ENCODE measurements at places on chromosomes 5 and 9. TPM values are rescaled to one million over a fixed set of nuclear protein-coding genes. Genes with fewer than 3 reads are reported as not detected.

DNA sequence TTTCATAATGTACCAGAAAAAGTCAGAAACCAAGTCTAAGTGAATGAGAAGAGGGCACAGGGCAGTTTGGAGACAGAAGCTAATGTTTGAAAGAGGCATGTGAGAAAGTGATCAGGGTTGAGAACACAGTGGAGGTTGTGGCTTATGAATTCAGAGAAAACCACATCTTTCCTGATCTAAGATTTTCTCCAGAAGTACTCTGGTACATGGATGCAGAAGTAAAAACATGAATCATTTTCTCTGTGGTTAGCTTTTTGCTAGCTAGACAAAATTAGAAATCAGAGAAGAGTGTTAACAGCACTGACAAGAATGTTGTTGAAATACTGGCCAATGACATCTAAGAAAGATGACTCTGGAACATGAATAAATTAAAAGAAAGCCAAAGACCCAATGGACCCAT lies 541.1 kb downstream of the DNAH5 start:
- DNase-seq, result no peak

GRCh38 chr5:91178461-91178860 lies 204.7 kb downstream of the ARRDC3 start:
- no peak for DNase-seq

DNA sequence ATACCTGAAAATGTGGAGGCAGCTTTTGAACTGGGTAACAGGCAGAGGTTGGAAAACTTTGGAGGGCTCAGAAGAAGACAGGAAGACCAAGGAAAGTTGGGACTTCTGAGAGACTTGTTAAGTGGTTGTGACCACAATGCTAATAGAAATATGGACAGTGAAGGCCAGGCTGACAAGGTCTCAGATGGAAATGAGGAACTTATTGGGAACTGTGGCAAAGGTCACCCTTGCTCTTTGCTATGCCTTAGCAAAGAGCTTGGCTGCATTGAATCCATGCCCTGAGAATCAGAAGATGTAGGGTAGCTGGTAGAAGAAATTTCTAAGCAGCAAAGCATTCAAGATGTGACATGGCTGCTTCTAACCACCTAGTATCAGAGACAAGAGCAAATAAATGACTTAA lies 244.4 kb upstream of the ADRA1B start:
- no peak for DNase-seq

Gene C7
- polyA plus RNA-seq, result 1.2 TPM

DNA sequence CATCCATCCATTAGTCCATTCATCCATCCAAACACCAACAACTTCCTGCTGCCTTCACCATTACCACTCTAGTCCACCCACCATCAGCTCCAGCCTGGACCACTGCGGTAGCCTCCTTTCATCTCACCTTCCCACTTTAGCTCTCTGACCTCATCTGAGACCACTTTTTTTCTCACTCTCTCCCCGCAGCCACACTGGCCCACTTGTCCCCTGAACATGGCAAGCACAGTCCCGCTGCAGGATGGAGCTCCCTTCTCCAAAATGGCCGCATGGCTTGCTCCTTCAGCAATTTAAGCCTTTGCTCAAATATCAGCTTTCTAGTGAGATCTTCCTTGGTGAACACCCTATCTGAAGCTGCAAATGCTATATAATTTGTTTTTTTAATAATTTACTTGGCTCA lies 11.1 kb downstream of the CSF1R start:
- DNase-seq, result no peak

DNA sequence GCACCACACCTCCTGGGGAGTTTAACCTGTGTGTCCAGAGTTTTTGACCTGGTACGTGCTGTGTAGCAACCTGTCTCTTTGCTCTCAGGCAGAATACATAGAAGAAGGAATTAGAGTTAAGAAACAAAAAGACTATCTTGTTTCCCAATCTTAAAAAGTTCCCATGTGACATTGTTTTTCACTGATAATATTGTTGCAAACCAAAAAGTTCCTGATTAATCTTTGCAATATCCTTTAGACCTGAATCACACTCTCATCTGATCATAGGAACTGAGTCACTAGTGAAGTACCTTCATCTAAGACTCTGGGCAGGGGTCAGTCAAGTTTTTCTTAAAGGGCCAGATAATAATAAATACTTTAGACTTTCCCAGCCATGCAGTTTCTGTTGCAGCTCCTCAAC lies 35.1 kb downstream of the BASP1 start:
- no peak for DNase-seq

Gene PFN3
- polyA plus RNA-seq, result not detected

DNA sequence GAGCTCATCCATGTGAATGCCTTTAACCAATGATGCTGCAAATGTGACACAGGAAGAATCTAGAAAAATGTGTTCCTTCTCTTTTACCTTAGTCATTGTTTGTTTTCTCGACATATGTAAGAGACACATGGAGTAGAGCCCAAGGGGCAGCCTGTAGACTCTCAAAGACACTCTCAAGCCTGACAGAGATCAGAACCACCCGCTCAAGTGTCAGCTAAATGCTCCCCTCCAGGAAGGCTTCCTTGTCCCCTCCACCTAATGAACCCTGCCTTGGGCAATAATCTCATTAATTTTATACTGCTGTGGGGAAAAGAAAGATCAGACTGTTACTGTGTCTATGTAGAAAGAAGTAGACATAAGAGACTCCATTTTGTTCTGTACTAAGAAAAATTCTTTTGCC lies 157.4 kb downstream of the MUSK start:
- no peak for DNase-seq

GRCh38 chr5:169881702-169882303 lies 98.5 kb downstream of the INSYN2B start:
- no peak for DNase-seq

Gene SPINK4
- not detected for polyA plus RNA-seq

DNA sequence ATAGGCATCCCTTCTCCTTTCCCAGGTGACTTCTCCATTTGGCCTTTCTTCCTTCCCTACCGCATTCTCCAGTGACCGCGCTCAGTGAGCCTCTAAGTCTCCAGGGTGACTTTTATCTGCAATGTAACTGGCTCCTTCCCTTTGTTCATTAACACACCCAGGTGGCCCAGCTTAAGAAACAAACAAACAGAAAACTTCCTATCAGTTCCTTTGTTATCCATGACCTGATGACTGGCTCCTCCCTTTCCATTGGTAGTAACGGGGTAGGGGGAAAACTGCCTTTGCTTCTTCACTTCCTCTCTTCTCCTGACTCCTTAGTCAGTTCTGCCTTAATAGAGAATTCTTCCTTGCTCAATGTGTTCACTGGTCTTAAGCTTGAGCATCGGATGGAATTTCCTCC lies 7.0 kb upstream of the SH3GL2 start:
- no peak for DNase-seq

DNA sequence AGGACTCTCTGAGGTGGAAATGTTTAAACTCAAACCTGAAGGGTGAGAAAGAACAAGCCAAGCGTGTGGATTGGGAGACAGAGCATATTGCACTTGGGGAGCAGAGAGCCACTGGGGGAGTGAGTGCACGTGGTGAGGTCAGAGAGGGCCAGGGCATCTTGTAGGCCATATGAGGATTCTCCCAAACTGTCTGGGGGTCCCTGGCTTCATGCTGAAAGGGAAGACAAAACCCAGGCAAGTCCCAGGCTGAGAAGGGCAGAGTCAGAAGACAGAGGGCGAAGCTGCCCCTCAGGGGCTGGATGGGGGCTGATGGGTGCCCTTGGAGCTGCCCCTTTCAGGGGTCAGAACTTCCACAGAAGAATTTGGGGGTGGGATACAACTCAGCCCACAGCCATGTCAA lies 215.3 kb upstream of the S1PR3 start:
- no peak for DNase-seq

Gene SPINK7
- not detected for polyA plus RNA-seq

Gene FOXD4L4
- polyA plus RNA-seq, result not detected

Gene MEF2C
- polyA plus RNA-seq, result 96.4 TPM

GRCh38 chr5:72055636-72056035 lies 51.6 kb upstream of the MAP1B start:
- no peak for DNase-seq

GRCh38 chr9:33443464-33444154 lies 3.8 kb downstream of the AQP3 start:
- DNase-seq, result no peak

Gene ARID3C
- polyA plus RNA-seq, result not detected

Gene PRR16
- polyA plus RNA-seq, result 3.3 TPM

GRCh38 chr9:99181621-99182020 lies 40.1 kb downstream of the ALG2 start:
- DNase-seq, result no peak

DNA sequence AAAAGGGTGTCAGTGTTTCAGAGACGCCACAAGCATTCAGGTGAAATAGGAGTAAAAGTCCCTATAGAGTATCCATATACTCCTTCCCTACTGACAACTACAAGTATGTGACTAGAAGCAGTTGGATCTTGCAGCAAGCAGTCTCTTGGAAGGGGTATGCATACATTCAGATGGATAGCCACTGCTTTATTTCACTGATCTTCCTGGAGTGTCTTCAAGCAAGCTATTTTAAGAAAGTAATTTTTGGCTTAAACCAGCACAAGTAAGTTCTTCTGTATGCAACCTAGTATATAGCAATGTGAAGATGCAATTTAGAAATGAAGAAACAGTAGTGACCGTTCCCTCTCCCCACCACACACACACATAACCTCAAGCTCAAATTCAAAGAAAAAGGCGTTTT lies 446.8 kb upstream of the CDH18 start:
- no peak for DNase-seq

DNA sequence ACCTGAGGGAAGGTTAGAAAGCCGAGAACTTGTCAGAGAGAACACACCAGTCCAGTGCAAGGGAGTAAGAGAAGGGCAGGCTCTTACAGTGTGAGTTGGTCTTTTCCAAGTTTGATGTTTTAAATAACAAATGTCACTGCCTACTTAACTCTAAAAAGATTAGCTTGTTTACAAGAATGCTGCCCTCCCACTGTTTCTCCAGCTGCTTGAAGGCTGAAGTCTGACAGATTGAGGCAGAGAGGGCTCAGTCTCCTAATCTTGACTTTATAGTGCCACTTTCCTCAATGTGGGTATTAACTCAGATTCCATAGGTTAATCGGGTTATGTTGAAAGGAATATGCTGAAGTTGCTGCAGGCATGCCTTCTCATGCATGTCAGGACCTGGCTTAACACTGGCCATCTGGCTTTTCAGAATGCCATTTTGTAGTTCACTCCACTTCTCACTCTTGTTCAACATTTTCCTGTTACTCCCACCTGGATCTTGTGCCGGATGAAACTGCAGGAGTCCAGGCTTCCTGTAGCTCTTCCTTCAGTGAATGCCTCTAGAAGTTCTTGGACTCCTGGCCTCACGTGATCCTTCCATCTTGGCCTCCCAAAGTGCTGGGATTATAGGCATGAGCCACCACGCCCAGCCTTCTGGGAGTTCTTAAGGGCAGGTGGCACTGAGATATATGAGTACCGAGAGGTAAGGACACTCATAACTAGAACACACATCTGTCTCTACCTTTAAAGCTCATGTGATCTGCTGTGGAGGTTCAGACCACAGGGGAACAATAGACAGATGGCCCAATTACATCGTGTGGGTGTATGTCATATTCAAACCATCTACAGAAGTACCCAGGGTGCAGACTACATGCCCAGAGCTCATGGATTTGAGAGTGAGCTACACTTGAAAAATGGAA lies 249.7 kb downstream of the ARHGAP26 start:
- no peak for DNase-seq

GRCh38 chr9:121672213-121672612 lies 20.8 kb downstream of the DAB2IP start:
- DNase-seq, result peak; percentile 40

- no peak for DNase-seq
Observed at GRCh38 chr5:160556846-160557245, 135.2 kb downstream of the PTTG1 start.

- DNase-seq, result no peak
Observed at GRCh38 chr5:68000805-68001204, 214.8 kb upstream of the PIK3R1 start.

Gene ADRA1B
- 0.13 TPM for polyA plus RNA-seq

GRCh38 chr5:141734501-141735229 lies 52.6 kb upstream of the ARAP3 start:
- no peak for DNase-seq

DNA sequence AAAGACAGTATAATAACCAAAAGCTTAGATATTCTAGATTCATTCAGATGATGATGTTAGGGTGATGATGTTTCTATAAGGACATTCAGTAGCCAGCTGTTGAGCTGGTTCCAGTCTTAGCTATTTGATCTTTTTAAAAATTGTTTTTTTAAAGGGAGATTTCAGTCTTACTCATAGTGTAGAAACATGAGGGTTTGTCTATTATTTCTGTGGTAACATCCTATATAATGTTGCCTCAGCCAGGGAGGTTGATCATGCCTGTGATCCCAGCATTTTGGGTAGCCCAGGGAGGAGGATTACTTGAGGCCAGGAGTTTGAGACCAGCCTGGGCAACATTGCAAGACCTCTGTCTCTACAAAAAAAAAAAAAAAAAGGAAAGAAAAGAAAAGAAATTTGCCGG lies 167.8 kb downstream of the DOCK2 start:
- no peak for DNase-seq

GRCh38 chr9:69421908-69422801 lies 97.1 kb downstream of the ENTREP1 start:
- peak; percentile 37 for DNase-seq

Gene PCDHGA8
- polyA plus RNA-seq, result 0.30 TPM

DNA sequence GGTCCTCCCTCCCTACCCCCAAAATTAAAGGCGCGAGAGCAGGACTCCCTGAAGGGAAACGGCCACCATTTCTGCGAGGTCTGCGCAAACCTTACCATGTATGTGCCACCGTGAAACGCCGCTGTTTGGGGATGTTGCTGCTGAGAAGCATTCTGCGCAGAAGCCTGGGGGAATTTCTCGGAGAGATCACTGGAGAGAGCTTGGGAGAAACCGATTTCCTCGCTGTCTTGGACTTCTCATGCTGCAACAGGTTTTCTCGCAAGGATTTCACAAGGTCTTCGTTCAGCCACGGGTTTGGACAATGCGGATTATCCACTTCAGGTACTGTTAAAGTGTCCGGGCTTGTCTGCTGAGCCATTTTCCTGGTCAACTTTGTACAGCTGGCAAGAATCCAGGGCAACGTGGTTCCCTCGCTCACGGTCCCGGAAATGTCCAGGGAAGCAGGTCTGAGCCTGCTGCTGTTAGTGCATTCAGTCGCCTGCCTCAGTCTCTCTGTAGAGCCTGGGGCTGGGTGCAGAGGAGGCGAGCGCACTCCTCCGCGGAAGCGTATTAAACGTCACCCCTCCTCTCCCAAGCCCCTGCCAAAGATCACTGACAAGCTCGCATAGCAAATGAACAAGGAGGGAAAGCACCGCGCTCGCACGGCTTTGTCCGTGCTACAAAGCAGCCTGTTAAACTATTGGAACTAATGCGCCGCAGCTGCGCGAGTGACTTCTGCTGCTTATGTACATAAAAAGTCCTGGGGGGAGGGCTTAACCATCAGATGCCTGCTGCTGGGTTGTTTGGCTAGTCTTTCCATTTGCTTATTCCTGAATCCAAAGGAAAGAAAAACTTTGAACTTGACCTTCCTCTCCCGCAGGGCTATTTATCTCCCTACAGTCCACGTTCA lies 125.1 kb downstream of the PDE4D start:
- peak; percentile 33 for DNase-seq

DNA sequence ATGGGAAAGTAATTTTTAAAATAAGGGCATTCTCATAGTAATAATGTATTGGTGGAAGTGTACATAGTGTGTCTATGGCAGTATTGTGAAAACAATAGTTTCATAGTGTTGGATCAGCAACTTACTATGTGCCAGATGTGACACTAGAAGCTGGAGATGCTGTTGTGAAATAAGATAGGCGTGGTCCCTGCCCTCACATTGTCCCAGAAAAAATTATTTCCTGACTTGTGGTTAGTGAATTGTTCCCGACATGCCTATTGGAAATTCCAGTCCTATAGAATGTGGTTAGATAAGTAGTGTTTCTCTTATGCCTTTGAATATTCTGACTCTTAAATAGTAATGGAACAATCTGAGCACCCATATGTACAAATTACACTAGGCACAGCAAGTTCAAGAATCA lies 55.3 kb upstream of the MTAP start:
- DNase-seq, result no peak

Gene MYMK
- polyA plus RNA-seq, result 0.60 TPM

Data from psoas muscle (tissue), 8 donors.